ENCODE measurements at places on chromosomes 12 and 14.

GRCh38 chr12:52362118-52362726 lies 5.1 kb downstream of the KRT85 start:
- DNase-seq: peak; percentile 81

GRCh38 chr12:107774349-107775029 lies at the start of gene ASCL4:
Gene ASCL4, plus strand, starts transcription at chr12:107774704. Its CDS starts 515 bp downstream, at chr12:107775219.
- DNase-seq: peak; percentile 31

GRCh38 chr12:56836317-56836716 lies 73.2 kb downstream of the HSD17B6 start:
- no peak for DNase-seq

GRCh38 chr14:20460458-20461224 lies 593 bp downstream of the PIP4P1 start:
- DNase-seq: peak; percentile 85

DNA sequence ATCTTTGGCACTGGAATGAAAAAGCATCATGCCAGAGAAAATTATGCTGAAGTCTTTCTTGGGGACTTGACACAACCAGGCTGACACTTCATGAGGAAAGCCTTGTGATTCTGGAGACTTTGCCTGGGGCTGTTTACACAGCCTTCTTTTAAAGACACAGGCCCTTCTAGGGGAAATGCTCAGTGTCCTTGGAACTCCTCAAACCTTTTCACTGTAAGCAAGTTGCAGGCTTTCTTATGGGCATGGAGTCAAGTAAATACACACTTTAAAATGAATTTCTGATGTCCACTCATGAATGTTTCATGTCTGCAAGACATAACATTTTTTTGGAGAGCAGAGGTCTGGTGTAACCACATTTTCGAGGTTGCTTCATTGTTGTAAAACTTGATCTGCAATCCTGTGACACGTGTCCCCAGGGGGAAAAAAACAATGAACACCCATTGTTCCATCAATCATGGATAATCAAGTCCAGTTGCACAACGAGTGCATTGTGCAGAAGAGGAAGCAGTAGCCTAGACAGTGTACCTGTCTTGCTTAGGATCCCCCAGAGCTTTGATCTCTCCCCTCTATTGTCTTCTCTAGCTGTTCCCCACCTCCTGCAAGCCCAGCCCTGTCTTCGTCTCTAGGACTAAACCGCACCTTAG lies 155.1 kb upstream of the PRICKLE1 start:
- DNase-seq: no peak

GRCh38 chr14:52769887-52770286 lies 21.5 kb downstream of the GNPNAT1 start:
- no peak for DNase-seq

- DNase-seq: no peak
Measured at GRCh38 chr12:953776-954175, 4.3 kb upstream of the RAD52 start.

GRCh38 chr14:49934646-49935045 lies 41.8 kb downstream of the ARF6 start:
- DNase-seq: no peak

DNA sequence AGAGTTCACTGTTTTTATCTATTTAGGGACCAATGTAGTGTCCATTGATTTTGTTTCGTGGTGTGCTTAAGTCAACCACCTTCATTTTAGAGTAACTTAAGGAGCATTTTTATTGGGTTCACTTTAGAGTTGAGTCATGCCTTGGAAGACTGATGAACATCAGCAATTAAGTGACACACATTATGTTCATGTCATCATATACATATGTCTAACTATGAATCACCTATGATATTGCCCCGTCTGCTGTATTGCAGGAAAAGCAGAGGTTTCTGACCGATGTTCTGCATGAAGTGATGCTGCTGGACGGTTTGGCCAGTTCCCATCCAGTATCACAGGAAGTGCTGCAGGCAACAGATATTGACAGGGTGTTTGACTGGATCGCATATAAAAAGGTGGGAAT lies 227.1 kb downstream of the TRHDE start:
- DNase-seq: no peak

DNA sequence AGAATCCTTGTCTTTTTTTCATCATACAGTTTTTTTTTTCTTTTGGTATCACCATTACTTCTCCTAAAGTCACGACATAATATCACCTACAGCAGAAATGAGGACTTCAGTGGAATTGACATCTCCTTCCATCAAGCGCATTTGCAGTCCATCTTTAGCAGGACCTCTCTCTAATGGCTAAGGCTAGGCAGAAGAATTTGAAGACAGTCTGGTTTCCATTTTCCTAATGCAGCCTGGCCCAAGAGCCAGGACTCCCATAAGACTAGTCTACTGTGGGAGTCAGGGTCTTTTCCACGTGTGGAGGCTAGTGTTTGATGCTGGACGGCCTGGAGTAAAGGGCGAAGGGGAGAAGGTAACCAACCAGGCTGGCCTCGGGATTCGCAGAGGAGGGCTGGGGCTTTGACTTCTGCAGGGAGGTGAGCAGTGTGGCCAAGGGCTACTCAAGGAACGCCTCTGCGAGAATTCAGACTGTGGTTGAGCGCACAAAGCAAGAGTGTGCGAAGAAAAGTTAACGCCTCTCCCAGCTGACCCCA lies 769 bp upstream of the ZNF740 start:
- DNase-seq: peak; percentile 64
